Cardiac fibroblast (primary cell): ENCODE measurements at places on chromosomes 1 and 21.

- no peak for DNase-seq
Measured at GRCh38 chr21:35028451-35028978, 20.6 kb downstream of the RUNX1 start.

DNA sequence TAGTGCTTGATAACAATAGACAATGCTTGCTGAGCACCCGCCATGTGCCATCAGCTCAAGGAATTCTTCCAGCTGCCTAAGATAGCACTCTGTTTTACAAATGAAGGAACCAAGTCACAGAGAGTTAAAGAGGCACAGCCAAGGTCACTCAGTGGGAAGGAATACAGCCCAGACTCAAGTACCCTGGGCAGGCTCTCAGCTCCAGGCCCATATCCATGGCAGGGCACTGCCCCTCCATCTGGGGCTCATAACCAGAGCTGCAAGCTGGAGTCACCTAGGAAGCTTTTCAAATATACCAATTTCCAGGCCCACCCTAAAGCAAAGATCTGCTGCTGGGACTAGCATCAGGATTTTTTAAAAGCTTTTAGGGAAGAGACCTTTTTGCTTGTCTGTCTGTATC, 1.6 kb downstream of the CLEC20A start:
- DNase-seq, result no peak

DNA sequence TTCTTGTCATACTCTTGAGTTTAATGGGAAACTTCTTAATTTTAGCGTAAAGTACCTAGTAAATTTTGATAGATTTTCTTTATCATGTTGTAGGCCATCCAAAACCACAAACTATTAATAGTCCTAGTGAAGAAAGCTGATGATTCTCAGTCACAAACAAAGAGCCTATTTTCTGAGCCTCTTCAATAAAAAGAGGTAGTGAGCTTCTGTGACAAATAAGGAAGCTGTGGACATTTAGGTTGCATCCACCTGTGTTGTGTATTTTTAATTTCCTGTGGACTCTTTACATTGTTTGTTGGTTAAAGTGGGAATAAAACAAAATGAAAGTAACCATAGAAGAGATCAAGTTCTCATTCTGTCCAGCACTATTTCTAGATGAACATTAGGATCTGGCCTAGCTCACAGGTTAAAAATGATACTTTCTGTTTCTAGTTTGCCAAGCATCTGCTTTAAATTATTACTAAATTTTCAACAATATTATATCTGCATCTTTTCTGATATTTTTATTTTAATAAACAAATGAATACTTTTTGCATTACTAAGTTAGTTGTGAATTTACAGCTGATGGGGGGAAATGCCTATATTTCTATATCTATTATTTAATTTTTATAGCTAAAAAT, 702.2 kb upstream of the ADGRL4 start:
- no peak for DNase-seq

- peak; percentile 47 for DNase-seq
Measured at GRCh38 chr1:31505911-31506497, 70.3 kb upstream of the TINAGL1 start.

- no peak for DNase-seq
Measured at GRCh38 chr1:160357286-160358002, 9.4 kb upstream of the NHLH1 start.

GRCh38 chr1:11354893-11355553, 82.0 kb downstream of the UBIAD1 start:
- no peak for DNase-seq

GRCh38 chr1:22044690-22045420, 7.7 kb upstream of the CDC42 start:
- peak; percentile 80 for DNase-seq

GRCh38 chr1:19009126-19009881, 52.8 kb upstream of the IFFO2 start:
- DNase-seq, result no peak

DNA sequence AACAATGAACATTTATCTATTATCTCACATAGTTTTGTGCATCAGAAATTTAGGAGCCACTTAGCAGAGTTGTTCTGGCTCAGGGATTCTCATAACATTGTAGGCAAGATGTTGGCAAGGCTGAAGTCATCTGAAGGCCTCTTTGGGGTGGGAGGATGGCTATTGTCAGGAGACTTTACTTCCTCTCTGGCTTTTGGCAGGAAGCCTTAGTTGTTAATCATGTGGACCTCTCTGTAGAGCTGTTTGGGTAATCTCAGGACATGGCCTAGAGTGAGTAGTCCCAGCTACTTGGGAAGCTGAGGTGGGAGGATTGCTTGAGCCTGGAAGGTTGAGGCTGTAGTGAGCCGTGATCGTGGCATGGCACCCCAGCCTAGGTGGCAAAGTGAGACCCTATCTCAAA, 40.2 kb downstream of the RASAL2 start:
- DNase-seq, result peak; percentile 94

DNA sequence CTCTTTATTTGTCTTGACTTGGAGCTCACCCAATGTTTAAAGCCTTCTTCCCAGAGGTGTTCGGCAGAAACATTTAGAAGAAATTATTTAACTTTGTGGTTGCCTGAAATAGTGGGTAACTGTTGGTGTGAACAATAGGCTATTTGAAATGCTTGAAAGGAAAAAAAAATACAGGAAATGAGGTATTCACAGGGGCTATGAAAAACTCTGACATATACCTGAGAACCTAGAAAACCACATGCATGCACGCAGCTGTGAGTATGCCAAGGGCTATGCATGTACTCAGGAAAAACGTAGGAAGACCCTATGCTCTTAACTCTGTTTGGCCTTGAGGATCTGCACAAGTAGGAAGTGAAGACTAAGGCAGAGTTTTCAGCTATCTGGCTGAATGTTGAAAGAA, 16.4 kb upstream of the RNF186 start:
- no peak for DNase-seq

DNA sequence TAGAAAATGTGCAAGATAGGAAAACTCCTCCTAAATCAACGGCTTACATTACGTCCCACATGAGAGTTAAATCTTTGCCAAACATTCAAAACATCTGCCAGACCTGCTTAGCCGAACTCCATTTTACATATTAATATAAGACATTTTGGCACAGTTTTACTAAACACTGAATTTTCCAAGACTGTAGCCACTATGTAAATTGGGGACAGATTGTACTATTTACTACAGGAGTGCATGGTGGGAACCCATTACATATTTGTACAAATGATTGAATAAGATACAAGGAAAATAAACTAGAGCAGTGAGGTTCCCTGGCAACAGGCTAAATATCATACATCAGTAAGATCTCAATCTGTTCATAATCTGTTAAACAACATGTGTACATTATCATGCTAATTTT, 1234.4 kb downstream of the KCNT2 start:
- no peak for DNase-seq

DNA sequence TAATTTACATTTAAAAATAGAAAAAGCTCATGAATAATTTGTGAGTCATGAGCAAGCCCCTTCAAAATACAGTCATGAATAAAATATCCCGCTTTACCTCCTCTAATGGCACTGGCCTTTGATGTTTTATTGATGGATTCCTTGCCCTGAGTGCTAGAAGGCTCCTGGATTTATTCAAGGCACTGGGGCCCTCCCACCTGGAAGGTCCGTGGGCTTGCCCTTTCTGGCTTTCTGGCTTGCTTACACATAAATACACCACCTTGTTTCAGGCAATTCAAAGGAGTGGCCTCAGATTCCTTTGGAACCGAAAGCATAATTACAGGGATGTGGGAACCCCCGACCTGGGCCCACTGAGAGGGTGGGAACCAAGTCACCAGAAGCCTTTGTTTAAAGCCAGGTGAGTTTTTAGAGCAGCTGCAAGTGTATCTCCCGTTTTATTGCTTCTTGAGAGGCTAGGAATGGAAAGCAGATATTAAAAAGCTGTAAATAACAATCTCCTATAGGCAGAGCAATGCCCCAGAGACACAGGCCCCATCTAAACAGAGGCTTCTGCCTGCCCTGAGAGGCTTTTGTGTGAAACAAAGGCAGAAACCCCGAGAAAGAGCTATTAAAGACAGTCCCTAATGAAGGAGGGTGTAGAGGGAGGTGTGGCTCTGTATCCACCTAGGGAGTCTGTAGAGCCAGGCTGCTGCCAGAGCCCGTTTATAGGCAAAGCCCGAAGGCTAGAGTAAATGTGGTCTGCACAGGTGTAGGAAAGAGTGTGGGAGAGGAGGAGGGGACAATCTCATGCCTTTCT, 126.4 kb downstream of the FAM78B start:
- no peak for DNase-seq

DNA sequence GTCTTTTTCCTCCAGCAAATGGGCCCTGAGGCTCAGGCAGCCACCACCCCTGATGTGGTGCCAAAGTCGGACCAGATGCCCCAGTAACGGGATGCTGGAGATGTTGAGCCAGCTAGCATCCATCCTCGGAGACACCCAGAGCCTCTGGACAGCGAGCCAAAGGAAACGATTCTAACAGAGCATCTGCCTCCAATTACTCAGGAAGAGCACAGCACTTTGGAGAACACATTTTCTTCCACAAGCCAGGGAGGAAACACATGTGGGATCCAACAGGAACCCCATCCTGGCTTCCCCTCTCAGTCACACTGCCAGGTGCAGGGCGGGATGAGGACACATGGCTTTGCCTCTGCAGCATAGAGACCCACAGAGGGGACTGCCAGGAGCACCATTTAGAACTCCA, 44.9 kb downstream of the C1orf198 start:
- DNase-seq, result no peak

- no peak for DNase-seq
Measured at GRCh38 chr1:228147151-228147693, 2.5 kb upstream of the GJC2 start.

GRCh38 chr21:15472108-15473040, 257.4 kb upstream of the USP25 start:
- DNase-seq, result no peak

GRCh38 chr1:48761411-48761810, 15.3 kb downstream of the BEND5 start:
- DNase-seq, result peak; percentile 3

GRCh38 chr1:206883160-206883559, 14.1 kb upstream of the IL24 start:
- no peak for DNase-seq

DNA sequence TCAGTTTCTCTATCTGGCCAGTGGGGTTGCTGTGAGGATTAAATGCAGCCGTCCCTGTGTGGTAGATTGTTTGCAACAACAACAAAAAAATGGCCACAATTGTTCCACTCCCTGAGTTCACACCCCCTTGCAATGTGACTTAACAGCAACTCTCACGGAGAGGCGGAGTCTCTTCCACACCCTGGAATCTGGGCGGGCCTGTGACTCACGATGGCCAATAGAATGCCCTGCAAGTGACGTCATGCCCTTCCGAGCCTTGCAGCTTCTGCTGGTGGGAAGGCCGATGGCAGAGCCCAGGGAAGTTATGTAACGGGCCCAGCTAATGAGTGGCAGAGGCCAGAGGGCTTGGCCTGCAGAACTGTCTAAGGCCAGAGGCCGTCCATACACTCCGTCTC, 87.9 kb downstream of the RIPK4 start:
- DNase-seq, result peak; percentile 99

- peak; percentile 40 for DNase-seq
Measured at GRCh38 chr1:162922201-162922600, 61.2 kb upstream of the CCDC190 start.

DNA sequence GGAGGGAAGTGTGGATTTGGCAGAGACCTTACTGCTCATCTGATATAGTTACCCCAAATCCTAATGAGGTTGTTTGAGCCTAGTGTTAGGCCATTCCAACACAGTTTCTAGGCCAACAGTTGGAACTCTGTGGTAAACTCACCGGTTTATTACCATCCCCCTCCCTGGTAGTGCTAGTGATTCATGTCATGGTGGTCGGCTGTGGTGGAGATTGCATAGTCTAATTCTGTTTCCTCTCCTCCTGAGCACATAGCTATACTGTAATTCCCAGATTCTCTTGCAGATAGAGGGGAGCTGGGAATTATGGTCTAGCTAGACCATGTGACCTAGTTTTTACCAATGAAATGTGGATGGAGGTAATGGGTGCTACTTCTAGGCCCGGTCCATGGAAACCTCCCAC, 123.7 kb upstream of the KIF26B start:
- DNase-seq, result no peak

GRCh38 chr1:11194407-11195176, 5.4 kb downstream of the ANGPTL7 start:
- no peak for DNase-seq
